ENCODE measurements at places on chromosomes 6 and 20.

DNA sequence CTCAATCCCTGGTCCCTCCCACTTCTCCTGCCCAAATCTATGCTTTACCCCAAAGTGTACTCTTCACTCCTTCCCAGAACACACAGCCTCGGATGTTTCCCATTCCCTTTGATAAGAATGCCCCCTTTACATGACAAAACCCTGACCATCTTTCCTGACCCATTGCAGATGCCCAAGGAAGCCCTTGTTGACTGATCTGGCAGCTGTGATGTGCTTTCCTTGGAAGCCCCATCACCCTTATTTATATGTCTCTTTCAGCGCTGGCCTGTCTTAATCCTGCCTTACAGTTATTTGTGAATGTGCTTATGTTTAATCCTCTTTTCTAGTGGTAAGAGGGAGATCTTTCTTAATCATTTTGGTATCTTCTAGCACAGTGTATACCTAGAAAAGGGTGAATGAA, 523.1 kb downstream of the CD83 start:
- no peak for DNase-seq

DNA sequence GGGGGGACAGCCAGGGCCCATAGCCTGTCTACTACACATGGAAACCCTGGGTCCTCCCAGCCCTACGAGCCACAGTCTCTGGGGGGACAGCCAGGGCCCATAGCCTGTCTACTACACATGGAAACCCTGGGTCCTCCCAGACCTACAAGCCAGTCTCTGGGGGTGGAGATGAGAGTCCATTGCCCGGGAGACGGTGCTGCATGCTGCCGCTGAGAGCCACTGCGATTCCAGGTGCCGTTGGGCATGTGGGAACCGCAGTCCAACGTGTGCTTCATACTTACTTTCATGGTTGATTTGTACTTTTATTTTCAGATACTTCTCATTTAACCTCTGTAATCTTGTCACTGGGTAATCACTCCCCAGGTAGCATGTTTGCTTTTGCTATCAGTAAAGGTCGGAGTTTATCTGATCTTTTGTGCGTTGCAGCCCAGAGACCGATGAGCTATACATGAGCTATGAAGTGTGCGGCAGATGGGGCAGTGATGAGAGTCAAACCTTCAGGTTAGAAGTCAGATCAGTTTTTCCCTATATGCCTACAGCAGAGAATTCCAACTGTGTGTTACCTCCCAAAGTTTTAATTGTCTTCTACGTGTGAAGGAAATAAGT, 58.2 kb downstream of the SMOC2 start:
- DNase-seq = no peak

- DNase-seq = no peak
Observed at GRCh38 chr20:38164069-38164468, 1.0 kb downstream of the TGM2 start.

DNA sequence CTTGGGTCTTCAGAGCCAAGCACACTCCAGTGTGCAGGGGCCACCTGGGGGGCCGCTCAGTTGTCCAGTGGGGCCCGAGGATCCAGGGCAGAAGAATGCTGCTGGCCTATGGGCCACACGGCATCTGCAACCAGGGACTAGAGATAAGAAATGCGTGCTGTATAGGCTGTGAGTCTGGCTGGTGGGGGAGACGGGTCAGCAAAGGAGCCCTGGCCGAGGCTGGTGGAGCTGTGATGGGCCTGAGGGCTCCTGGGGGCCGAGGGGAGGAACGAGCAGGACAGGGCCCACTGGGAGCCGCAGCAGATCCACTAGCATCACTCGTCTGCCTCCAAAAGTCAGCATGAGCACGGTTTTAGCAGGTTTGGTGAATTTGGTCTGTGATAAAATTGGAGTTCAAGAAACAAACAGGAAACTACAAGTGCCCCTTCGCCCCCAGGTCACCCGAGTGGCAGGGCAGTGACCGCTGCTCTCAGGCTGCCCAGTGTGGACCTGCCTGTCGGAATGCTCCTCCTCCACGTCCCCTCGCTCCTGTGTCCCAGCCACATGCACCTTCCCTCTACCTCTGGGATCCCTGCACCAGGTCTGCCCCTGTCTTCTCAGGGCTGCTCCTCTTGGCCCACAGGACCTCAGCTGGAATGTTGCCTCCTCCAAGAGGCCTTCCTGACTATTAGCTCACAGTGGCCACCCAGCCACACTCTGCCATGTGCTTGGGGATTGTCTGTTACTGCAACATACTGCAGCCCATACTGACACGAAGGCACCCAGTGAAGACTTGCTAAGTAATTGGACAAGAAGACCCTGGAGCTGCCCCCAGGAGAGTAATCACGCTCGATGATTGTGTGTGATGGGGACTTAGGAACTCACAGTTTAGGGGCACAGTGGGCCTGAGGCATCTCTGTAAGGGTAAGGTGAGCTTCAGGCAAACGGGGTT, 10.9 kb downstream of the ACSS1 start:
- no peak for DNase-seq

DNA sequence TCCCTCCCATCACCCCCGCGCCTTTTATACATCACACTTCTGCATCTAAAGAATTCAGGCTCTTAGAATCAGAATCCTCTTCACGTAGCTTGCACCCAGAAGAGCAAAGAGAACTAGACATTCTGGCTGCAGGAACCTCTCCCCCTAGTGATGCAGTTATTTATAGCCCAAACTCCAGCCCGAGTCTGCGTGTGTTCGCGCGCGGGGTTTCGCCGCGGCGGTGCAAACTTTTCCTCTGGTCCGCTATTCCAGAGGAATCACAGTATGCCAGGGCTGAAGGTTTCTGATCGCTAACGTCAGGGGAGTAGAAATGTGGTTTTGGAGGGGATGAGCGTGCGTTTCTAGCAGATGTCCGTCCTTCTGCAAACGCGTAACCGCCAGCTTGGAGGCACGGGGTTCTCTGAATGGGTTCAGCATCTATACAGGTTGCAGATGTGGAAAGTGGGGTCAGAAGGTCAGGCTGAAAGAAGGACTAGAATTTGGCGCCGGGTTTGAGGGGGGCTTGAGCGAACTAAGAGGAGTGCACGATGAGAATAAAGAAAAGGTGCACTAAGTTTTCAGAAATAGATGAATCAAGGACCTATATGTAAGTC, 1.8 kb downstream of the EPHA7 start:
- DNase-seq = no peak

GRCh38 chr6:134707342-134708031, 242.4 kb downstream of the ALDH8A1 start:
- DNase-seq = peak; percentile 49

- peak; percentile 63 for DNase-seq
Observed at GRCh38 chr6:166707045-166707444, 80.0 kb upstream of the RPS6KA2 start.

DNA sequence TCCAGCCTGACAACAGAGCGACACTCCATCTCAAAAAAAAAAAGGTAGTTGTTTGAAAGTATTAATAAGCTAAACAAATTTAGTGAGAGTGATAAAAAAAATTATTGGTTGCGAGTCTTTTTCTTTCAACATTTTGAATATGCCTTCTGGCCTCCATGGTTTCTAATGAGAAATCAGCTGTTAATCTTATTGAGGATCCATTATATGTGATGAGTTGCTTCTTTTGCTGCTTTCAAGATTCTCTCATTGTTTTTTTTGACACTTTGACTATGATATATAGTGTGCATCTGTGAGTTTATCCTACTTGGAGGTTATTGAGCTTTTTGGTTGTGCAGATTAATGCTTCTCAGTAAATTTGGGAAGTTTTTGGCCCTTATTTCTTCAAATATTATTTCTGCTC, 15.6 kb upstream of the CMTR1 start:
- no peak for DNase-seq

DNA sequence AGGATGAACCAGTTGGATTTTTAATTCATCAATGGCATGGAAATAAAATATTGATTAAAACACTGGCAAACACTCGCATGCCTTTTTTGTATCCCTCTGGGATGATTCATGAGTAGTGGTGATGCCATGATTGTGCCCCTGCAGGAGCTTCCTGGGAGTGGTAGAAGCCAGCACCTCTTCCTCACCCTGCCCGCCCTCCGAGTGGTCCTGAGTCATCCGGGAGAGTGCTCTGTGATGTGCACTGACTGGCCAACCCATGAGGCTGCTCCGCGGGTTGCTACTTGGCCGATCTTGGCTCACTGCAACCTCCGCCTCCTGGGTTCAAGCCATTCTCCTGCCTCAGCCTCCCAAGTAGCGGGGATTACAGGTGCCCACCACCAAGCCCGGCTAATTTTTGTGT, 27.4 kb downstream of the GJA10 start:
- no peak for DNase-seq

- no peak for DNase-seq
Observed at GRCh38 chr20:19403549-19403948, 191.1 kb downstream of the SLC24A3 start.

DNA sequence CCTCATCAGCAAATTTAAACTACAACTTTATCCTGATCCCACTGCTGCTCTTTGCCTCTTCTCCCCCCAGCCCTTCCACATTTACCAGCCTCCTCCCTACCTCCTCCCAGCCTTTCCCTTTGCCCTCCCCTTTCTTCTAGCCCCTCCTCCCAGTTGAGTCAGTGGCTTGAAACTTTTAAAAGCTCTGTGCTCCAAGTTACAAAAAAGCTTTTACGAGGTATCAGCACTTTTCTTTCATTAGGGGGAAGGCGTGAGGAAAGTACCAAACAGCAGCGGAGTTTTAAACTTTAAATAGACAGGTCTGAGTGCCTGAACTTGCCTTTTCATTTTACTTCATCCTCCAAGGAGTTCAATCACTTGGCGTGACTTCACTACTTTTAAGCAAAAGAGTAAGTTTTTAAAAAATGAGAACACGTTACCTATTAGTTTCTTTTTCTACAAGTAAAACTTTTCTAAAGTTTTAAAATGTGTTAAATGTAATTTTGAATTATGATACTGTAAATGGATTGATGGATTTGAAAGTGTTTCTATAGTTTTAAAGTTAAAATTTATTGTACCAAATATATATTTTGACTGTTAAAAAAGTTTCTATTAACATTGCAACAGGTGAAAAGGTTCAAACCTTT, at the start of gene GJA1:
Gene GJA1, plus strand, starts transcription at position 203 of the 626 bp plus-strand sequence. CDS start 11,202 bp downstream, outside the sequence.
- DNase-seq = peak; percentile 92

DNA sequence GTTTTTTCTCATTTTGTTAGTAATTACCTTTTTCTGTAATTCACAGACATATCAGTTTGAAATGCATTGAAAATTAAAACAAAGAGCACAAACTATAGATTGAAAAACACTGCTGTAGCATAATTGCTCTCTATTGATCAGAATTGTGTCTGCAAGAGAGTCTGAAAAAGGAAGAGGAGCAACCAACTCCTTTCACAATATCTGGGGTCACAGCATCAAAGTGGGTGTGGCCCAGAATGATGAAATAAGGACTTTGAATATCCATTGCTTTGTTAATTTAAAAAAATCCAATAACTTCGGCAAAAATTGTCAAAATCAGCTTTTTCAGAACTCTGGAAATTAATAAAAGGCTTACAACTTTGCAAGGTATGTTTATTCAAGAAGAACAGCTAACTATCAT, 99.2 kb downstream of the MYLK4 start:
- DNase-seq = no peak

GRCh38 chr6:6685249-6686040, 96.9 kb downstream of the LY86 start:
- no peak for DNase-seq

DNA sequence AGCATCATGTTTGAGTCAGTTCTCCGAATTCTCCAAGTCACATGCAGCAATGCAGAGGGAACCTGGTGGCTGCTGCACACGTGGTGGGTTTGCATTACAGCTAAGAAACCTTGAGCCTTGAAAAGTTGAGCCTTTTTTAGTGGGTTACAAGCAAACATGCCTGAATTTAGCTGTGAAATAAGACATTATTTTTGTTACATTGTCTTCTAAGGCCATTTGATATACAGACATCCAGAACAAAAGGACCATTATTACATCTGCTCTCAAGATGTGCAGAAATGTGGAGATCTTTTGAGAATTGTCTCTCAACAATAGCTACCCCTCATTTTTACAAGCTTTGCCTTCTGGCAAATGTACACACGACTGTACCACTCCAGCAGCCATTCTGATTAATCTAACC, 720.5 kb upstream of the SLC35B3 start:
- no peak for DNase-seq

GRCh38 chr6:40733770-40734396, 146.7 kb upstream of the LRFN2 start:
- DNase-seq = no peak

DNA sequence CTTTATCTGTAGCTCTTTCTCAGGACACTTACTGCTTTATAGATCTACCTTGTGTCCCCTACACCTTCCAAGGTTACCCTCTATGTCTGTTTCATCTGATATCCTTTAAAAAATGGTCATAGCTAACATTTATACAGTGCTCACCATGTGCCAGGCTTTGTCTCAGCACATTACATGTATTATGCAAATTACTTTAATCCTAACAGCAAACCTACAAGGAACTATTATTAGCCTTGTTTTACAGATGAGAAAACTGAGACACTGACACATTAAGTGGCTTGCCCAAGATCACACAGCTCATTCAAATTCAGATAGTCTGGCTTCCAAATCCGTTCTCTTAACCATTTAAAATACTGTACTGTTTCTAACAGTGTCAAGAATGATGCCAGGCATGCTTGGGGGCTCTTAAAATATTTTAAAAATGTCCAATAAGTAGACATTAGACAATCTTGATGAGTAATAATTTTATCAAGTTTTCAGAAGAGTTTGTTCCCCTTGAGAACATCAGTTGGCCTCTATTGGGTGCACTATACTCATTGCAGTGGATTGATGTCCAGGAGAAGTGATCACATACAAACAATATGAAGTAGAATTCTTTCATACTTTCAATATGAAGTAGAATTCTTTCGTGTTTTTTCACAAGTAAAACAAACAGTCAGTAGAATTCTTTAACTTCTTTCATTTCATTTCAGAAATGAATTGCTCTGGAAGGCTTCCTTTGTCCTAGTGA, 69.6 kb downstream of the DNAH8 start:
- DNase-seq = no peak

- no peak for DNase-seq
Observed at GRCh38 chr6:75503291-75503690, 9.7 kb upstream of the FILIP1 start.

DNA sequence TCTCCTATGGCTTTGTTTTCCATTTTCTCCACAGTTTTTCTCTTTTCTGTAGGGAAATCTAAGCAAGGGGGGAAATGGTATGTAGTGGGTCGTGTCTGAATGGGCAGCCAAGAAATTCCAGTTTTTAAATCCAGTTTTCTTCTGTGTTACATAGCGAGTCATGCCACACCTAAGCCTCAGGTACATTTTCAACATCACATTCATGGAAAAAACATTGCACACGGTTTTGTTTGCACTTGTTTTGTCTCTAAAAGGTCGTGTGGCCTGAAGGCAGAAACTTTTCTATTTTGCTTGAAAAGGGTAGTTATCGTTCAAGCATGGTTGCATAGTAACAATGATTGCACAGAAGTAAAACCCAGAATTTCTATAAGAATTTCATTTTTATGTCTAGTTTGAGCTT, 70.5 kb downstream of the MOXD1 start:
- DNase-seq = no peak

Measured in eye (tissue), 1 donor.